ENCODE measurements at places on chromosomes 1 and 21.
A peak's percentile ranks its signal among the peaks of the same experiment; 100 is the strongest.

DNA sequence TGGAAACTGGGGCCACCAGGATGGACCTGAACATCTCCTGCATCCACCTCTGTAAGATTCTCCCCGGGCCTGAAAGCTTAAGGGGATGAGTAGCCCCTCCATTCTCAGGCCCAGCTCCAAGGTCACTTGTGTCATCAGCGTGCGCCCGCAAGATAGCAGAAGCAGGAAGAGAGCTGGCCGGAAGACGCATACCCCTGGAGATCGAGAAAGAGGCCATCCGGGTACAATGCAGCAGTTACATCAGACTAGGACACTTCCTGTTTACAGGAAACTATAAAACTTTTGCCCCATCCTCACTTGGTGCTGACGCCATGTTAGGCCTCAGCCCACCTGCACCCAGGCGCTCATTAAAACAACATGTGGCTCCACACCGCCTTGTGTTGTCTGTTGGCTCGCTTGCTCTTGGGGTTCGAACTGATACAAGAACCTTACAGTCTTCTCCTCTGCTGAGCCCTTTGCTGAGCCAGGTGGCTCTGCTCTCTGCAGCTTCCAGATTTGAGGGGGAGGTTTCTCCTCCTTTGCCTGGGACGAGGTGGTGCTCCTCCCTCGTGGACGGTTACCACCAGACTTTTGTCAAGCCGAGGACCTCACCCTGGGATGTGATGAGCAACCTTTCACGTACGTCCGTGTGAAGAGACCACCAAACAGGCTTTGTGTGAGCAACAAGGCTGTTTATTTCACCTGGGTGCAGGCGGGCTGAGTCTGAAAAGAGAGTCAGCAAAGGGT, 277.5 kb upstream of the C1orf174 start:
- no peak for DNase-seq

DNA sequence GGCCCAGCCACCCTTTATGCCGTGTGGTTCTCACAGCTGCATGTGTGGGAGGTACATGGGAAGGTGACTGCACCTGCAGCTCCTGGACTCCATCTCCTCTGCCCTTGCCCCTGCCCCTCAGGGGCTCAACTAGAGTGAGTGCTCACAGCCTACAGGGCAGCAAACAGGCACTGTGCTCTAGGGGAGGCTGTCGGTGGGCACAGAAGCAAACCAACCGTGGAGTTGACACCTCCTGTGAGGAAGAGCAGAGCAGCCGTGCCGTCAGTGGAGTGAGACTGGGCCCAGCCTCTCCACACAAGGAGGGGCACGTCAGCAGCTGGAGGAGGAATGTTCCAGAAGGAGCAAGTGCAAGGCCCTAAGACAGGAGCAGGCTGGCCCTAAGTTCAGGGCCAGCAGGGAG, 32.7 kb downstream of the BMP8A start:
- DNase-seq: no peak

DNA sequence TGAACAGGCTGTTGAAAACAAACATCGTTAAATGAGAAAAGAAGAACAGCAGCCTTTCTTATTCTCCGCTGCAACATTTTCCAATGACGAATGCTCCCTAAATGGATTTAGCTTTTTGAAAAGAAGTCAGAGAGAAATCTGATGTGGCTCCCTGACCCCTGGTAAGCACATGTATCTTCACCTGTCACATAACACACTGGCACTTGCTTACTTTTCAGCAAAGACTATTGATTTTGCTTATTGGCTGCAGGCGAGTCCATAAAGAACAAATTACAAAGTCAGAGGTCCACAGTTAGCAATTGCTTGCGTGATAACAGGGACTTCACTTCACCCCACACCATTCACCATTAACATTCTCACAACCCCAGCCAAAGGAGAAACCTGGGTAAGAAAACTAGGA, 362.8 kb downstream of the GPATCH2 start:
- DNase-seq: no peak

GRCh38 chr1:175678471-175678870, 64.9 kb downstream of the TNR start:
- no peak for DNase-seq

- DNase-seq: no peak
Measured at GRCh38 chr1:53462193-53462592, 3.0 kb downstream of the DMRTB1 start.

DNA sequence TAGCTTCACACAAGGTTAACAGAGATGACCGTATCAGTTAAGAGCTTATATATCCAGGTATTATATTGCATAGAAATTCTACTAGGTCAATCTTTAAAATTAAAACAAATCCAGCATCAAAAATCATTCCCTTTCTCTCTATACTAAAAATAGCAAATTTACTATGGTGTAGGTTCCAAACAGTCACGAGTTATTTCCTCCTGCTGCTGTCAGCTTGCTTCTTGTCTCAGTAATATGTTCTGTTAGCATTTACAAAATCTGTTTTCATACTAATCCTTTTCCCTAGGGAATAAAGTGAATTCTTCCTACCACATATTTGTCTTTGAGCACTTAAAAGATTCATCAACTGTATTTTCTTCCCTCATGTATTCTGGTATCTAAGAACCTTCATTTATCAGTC, 2.5 kb downstream of the WDR26 start:
- DNase-seq: peak; percentile 64

DNA sequence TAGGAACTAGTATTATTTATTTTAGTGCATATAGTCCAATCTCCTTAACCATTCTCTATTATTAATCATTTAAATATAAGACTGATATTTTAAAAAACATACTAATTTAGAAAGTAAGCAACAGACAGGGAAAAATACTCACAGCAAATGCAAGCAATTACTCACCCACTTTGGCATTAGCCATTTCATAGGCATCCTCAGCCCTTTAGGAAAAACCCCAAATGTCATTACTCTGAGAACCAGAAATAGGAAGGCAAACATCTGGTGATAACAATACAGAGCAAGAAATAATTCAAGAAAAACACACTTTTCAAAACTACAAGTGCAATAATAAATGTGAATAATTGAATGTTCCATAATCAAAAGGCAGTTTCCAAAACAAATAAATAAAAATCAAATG, 545.1 kb downstream of the PLPP3 start:
- peak; percentile 75 for DNase-seq
